ENCODE measurements at places on chromosomes 7 and 10. TPM values are rescaled to one million over a fixed set of nuclear protein-coding genes. Genes with fewer than 3 reads are reported as not detected.

LIPN gene
- 0.10 TPM for total RNA-seq

ELMO1 gene
- total RNA-seq: not detected

MALRD1 gene
- not detected for total RNA-seq

EXOC4 gene
- total RNA-seq: 6.4 TPM

C10orf71 gene
- not detected for total RNA-seq

SLC29A4 gene
- total RNA-seq: 4.4 TPM

PCLO gene
- not detected for total RNA-seq

ADRA2A gene
- total RNA-seq: not detected

DNA sequence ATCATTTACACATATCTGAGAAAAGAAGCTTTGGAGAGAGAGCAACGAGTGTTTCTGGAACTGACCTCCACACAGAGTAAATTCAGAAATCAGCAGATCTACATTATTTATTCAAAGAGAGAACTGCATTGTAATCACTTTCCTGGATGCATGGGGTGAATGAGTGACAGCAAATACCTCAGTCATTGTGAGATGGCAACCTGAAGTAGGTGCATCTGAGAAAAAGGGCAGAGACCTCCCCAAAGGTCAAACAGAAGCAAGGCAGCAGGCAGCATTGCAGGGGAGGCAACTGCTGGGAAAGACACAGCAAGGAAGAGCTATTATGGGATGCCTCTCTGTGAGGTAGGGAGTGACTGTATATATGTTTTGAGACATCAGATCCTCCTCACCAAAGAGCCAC is 26.5 kb upstream of the SMIM30 start:
- DNase-seq: no peak

DNA sequence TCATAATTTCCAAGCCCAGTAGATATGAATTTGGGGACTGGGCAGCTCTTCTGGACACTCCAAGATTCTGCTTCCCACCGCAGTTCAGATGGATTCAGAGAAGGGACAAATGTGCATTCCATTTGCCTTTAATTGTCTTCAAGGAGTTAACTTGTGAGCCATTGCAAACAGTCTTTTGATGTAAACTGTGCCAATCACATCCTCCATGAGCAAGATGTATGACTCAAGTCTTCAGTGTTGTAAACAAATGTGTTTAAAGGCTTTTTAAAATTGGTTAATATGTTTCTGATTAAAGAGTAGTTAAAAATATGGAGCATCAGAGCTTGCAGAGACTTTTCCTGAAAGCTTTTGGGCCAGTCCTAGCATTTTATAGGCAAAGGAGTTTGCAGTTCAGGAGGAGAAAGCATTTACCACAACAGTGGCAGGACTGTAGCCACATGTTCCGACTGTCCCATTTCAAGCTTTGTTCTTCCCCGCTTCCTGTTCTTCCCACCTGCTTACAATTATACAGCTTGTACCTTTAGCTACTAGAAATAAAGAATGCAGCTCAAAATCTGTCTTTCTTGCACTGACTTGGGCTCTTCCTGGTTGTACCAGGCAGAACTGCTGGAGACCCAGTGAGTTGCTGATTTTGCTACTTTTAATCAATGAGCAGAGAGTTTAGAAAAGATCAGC is 6.2 kb downstream of the SLC18A2 start:
- no peak for DNase-seq

GRCh38 chr7:108245523-108246226 is 115.5 kb upstream of the LAMB4 start:
- DNase-seq: no peak

DNA sequence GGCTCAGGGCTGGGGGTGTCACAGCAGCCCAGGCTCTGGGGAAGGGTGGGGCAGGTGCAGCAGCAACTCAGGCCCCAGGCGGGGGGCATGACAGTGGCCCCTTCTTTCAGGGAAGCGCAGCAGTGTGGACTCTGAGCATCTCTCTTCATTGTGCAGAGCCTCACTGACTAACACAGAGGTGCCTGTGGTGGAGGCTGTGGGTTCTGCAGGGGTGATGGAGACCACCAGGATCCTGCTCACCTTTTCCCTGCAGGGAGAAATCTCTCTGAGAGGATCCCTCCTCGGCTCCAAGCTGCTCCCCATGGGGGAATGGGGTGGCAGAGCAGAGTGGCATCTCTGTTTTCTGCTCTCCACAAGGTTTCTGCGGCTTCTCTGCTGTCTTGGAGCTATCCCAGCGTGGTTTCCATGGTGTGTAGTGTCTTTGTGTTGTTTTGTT is 37.8 kb upstream of the SHH start:
- no peak for DNase-seq

DNA sequence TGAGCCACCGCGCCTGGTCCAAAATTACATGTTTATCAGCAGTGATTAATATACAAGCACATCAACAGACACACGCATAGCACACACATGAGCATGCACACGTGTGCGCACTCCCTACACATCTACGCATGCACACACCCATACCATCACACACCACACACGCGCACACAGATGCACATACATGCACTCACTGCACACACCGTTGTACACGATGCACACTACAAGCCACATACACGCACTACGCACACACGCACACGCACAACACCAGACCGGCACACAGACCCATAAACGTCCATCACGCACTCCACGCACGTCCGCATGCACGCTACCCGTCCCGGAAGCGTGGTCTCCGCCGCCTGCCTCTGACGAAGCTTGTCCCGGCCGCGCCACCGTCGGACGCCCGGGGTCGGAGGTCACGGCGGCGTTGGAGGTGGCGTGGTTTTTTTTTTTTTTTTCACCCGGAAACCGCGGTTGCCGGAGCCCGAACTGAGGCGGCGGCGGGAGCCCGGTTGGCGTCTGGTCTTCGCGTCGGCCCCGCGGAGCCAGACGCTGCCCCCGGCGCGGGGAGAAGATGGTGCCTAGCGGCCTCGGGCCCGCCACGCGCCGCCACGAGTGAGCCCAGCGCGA is at the start of gene TMEM248:
TMEM248 (plus strand) TSS at position 457 of the 627 bp plus-strand sequence. CDS start 20,641 bp downstream, outside the sequence.
- DNase-seq: peak; percentile 88

DNA sequence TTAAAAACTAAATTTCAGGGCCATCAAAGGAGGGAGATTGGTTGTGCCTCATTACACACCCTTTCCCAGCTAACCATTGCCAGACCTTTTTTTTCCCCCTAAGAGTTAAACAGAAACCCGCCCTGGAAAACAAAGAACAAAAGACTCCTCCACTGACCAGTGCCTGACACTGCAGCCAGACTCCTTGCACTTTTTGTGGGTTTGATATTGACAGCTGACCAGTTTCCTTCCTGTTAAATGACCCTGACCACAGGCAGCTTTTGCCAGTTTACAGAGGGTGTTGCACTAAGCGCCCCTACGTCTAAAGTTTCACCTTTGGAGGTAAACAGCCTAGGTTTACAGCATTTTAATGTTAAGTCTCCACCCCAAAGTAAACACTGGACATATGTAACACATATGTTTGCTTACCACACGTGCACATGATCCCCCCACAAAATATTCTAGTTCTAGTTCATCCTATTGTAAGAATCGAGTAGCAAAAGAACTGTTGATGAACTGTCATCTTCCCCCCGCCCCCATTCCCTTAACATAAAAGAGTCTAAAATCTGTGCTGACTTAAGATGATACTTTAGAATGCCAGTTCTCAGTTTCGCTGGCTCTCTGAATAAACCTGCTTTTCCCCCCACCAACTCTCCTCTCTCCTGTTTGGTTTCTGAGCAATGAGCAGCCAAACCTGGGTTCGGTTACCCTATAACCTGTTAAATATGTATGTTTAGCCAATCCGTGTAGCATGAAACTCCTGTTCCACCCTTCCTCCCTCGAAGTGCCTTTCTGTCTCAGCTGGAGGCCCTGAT is 38.0 kb downstream of the FOXI2 start:
- DNase-seq: no peak

DNA sequence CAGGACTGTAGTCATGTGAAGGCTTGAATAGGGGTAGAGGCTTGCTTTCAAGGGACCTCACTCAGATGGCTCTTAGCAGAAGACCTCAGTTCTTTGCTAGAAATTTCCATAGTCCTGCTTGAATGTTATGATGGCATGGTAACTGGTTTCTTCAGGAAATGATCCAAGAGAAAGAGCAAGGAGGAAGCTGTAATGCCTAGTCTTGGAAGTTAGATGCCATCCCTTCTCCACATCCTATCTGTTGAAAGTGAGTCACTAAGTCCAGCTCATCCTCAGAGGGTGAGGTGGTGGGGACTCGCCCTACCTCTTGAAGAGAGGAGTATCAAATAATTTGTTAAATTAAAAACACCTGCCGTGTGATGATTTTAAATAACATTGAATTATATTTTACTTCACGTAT is 4.6 kb downstream of the MGAM start:
- DNase-seq: no peak

DNA sequence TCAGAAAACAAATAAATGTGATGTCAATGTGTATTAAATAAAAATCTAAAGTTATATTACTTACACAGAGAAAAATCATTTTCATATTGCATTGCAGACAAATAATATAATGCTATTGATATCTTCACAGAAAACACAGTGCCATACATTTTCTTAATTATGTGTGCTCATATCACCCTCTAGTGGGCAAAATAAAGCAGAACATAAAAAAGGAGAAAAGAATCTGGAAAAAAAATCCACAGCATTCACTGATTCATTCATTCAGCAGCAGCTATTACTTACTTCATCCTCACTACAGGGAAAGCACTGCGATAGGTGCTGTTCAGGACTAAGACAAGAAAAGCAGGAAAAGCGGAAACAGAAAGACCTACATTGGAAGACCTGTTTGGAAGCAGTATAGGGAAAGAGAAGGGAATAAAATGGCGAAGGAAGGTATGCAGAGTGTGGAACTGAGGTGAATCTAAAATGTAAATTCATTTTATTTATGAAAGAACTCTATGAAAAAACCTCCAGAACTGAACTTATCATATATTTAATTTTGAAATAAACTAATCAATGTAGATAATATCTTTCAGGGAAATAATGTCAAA is 73.2 kb downstream of the POT1 start:
- no peak for DNase-seq

GRCh38 chr7:106901828-106902441 is 36.9 kb downstream of the PIK3CG start:
- DNase-seq: no peak

DNA sequence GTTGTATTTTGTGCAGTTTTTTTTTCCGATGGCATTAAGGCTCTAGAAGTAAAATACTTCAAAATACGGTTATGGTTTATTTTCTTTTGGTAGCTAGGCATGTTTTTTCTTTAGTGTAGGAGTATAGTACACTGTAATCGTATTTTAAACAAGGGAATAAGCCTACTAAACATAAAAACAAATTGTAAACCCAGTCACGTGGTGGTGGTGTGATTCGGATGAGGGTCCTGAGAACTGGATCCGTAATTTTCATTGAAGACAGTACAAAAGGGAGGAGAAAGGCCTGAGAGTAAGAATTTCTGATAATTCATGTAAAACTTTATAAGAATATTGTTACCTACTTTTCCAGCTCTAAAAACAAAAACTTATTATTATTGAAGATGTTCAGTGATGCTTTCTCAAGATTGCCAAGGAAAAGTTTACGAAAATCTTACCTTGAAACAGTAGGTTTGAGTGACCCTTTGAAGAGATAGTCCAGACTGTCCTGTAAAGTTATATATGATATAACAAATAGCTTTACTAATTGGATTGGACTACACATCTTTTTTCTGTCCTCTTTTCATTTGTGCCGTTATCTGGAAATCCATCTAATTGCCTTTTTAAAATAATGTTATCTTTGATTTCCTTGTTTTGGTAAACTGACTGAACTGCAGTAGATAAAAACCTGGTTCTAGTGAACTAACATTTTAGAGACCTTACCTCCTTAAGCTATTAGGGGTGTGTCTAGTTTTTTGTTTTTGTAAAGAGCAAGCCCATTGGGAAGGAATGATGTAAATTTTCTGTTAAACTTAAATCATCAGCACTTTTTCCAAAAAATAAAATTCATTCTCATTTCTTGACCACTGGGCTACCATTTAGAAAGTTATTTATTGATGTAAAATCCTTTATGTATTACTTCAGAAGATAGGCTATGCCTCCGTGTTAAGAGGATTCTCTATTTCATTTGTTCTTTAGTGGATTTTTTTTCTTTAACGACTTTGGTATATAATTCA is 1.0 kb upstream of the PBLD start:
- no peak for DNase-seq

DNA sequence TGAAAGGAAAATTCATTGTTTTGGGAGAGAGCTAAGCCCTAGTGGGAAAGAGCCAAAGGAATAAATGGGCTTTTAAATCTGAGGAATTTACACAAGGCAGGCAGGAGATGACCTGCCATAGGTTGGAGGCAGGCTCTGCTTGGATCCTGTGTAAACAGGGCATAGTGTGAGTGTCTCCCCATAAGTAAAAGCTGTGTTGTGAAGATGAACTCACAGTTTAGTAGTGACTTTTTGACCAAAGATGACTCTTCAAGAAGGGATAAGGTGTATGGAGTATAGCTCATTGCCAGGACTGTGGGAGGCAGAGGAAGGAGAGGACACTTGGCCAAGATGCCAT is 63.2 kb downstream of the KAT6B start:
- peak; percentile 6 for DNase-seq

GRCh38 chr10:33336582-33337325 is 2.3 kb upstream of the NRP1 start:
- no peak for DNase-seq

- DNase-seq: no peak
Measured at GRCh38 chr7:72753781-72754180, 74.2 kb downstream of the TYW1B start.

GRCh38 chr10:7389346-7389745 is 21.5 kb downstream of the SFMBT2 start:
- no peak for DNase-seq

GRCh38 chr10:123559066-123559822 is 106.9 kb upstream of the GPR26 start:
- peak; percentile 53 for DNase-seq

GRCh38 chr7:80760292-80760691 is 121.8 kb downstream of the CD36 start:
- DNase-seq: no peak

DNA sequence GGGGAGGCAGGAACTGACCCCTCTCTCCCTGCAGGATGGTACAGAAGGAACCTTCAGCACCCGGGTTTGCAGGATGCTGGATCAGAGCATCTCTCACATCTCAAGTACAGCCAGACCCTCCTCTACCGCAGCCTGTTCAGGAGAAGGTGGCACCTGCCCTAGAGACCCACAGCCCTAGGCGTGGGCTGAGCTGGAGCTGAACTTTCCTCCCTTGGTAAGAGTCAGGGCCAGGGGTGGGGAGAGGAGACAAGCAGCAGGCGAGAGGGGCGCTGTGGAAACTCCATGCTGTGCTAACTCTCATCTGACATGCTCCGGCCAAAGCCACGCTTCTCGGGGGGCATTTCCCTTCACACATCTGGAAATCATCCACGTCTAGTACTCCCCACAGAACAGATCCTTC is 154.4 kb downstream of the DIP2C start:
- DNase-seq: no peak

DNA sequence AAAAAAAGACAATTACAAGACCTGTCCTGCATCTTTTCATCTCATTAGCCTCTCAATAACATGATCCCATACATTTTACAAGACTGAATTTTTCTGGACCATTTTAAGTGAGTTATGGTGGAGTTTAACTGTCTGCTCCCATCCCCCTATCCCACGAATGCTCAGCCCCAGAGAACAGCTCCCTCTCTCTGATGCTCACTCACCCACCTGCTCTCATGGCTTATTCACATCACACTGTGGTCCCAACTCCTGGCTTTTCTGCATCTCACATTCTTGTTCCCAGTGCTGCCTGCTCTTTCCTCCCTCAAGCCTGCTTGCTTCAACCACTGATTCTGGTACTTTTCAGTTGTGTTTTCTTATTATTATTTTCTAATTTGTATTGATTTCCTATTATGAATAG is 20.4 kb upstream of the CCSER2 start:
- peak; percentile 31 for DNase-seq
